ENCODE measurements at places on chromosomes 7 and 10.

GRCh38 chr10:123847686-123848432 lies 43.7 kb downstream of the CPXM2 start:
- no peak for DNase-seq

DNA sequence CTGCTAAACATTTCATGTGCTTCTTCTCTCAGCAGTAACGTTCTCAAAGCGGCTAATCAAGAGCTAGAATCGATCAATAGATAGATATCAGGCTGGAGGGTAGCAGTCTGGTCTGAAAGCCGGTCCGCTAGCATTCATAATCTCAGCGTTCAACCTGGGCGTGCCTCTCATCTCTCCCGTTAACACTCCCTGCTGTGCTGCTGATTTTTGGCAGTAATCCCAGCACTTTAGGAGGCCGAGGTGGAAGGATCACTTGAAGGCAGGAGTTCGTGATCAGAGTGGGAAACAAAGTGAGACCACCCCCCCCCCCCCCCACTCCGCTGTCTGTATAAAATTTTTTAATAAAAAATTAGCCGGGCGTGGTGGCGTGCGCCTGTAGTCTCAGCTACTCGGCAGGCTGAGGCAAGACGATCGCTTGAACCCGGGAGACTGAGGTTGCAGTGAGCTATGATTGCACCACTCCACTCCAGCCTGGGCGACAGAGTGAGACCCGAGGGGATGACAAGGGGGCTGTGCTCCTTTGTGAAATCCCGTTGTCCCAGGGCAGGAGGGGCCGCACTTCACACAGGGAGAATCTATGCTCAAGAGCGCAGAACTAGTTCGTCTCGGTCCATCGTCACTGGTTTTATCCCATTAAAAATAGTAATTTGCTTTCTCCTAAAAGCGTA lies 624 bp upstream of the CEP55 start:
- DNase-seq, result no peak

GRCh38 chr7:155774947-155775346 lies 37.3 kb downstream of the SHH start:
- no peak for DNase-seq

- DNase-seq, result no peak
Observed at GRCh38 chr7:71595176-71595575, 463.2 kb downstream of the GALNT17 start.

DNA sequence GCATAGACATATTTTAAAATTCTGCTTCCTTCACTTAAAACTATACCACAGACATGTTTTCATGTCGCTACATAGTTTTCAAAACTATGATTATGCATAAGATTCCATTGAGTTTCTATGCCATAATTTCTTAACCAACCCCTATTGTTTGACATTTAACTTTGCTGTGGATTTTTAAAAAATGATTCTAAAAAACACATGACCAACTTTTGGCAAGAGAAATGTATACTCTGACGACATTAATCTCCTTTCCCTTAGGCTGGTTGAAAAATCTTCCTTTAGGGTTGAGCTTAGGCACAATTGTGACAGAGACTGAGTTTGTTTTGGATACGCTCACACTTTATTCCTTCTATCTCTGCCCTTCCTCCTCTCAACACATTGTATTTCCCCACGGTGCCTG lies 14.9 kb downstream of the CREB5 start:
- DNase-seq, result no peak

- no peak for DNase-seq
Observed at GRCh38 chr10:102269017-102269416, 23.7 kb downstream of the GBF1 start.

DNA sequence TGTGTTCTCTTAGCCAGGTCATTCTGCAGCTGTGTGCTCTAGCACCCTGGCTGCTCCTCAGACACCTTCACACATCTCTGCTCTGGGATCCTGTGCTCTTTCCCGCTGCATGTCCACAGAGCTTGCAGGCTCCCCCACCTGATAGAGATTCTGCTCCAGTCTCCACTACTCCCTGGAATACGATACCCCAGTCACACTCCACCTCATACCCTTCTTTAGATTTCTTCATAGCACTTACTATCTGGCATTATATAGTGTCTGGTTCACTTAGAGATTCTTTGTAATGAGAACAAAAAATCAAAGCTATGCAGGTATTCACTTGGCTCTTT lies 88.0 kb downstream of the CELF2 start:
- no peak for DNase-seq

- DNase-seq, result no peak
Observed at GRCh38 chr7:79216236-79216635, 237.2 kb downstream of the MAGI2 start.

DNA sequence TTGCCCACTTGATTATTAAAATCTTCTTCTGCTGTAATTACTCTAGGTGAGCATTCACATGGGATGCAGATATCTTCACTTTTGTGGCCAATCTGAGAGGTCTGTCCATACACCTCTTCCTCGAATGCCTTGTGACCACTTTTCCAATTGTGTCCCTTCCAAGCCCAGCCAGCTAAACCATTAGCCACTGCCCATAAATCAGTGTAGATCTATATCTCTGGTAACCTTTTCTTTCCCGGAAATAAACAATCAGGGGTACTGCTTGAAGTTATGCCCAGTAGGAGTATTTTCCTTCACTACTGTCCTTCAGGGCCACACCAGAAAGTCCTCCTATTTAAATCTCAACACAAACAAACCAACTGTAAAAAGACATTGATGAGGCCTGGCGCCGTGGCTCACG lies 104.6 kb upstream of the KCNMA1 start:
- DNase-seq, result no peak

DNA sequence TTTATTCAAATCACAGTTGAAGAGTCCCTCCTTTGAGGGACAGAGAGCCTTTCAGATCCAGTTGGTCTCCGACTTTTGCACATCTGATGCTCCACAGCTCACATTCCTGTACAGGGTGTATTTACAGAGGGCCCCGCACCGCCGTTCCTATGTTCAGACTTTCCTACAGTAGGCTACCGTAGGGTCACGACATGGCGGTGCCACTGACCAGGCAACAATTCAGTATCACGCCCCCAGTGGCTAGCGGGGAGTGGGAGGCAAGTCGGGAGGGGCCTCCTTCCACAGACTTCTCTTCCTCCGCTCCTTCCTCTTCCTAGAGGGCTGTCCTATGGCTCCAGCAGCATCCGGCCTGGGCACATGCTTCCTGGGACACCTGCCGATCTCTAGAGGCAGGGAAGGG lies 40.6 kb upstream of the ENO4 start:
- DNase-seq, result no peak

GRCh38 chr7:116618338-116619128 lies 53.5 kb upstream of the MET start:
- no peak for DNase-seq

- no peak for DNase-seq
Observed at GRCh38 chr7:11667810-11668185, 164.2 kb downstream of the THSD7A start.

- no peak for DNase-seq
Observed at GRCh38 chr7:64874114-64874513, 29.0 kb upstream of the ZNF273 start.

DNA sequence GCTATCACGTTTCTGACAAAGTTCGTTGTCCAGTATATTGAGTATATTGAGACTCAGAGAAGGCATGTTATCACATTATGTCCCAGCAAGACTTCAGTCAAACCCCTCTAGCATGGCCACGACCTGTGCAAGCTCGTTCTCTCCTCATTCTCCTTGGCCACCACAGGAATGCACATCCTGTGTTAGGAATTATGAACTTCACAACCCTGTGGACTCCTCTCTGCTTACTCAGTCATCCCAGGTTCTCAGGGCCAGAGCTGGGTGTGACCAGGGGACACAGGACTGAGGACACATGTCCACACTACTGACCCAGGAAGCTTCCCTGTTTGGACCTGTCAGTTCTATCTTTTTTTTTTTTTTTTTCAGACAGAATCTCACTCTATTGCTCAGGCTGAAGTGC lies 4.4 kb downstream of the SH2D4B start:
- no peak for DNase-seq

GRCh38 chr7:103857435-103857834 lies 132.0 kb downstream of the RELN start:
- DNase-seq, result no peak

DNA sequence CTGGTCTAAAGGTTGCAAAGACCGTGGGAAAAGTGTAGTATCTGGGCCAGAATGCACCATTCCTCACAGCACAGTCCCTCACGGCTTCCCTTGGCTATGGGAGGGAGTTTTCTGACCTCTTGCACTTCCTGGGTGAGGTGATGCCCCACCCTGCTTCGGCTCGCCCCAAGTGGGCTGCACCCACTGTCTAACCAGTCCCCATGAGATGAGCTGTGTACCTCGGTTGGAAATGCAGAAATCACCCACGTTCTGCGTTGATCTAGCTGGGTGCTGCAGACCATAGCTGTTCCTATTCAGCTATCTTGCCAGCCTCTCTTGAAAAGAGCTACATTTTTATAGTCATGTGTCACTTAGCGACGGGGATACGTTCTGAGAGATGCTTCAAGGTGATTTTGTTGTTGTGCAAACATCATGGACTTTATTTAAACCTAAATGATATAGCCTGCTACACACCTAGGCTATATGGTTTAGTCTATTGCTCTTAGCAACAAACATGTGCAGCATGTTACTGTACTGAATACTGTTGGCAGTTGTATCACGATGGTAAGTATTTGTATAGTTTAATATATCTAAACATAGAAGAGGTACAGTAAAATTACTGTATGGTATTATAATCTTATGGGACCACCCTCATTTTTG lies 120.0 kb downstream of the PPP1R9A start:
- DNase-seq, result no peak

DNA sequence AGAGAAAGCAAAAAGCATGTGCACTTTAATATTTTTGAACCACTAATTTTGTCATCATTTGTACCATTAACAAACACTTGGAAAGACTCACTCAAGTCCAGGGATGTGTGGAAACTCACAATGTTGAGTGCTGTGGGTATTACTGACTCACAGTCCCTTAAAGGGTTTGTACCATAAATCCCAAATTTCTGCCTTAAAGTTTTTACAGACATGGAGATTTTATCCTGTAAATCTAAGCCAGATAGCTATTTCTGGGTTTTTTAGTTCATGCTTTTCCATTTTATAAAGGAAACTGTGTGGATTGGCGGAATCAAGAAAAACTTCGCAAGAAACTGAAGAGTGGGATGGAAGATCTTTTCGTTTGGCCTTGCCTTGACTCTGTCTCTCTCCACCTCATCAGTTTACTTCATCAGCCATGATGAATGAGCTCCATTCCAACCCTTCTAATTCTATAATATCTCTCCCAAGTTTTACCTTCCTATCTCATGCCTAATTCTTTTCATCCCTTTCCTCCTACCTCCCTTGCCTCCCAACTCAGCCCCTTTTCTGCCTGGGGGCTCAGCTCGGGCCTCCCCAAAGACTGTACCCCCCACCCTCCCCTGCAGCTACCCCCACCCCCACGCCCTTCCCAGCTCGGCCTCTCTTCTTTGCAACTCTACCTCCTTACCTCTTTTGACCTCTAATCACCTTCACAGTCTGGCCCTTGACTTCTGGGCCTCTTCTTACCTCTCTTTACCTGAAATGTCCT lies 218.5 kb upstream of the MKLN1 start:
- DNase-seq, result no peak

- DNase-seq, result no peak
Observed at GRCh38 chr10:2207246-2207922, 470.1 kb upstream of the ADARB2 start.

- no peak for DNase-seq
Observed at GRCh38 chr7:81308643-81309322, 389.9 kb upstream of the SEMA3C start.

- DNase-seq, result no peak
Observed at GRCh38 chr10:91758303-91759146, 39.7 kb upstream of the TNKS2 start.

GRCh38 chr10:131689016-131689415 lies 211.8 kb upstream of the PPP2R2D start:
- no peak for DNase-seq

GRCh38 chr7:134669845-134670373 lies 23.3 kb downstream of the BPGM start:
- no peak for DNase-seq

- no peak for DNase-seq
Observed at GRCh38 chr7:130272381-130273080, 5.9 kb downstream of the CPA2 start.

GRCh38 chr7:1539882-1540775 lies 9.6 kb downstream of the MAFK start:
- no peak for DNase-seq

DNA sequence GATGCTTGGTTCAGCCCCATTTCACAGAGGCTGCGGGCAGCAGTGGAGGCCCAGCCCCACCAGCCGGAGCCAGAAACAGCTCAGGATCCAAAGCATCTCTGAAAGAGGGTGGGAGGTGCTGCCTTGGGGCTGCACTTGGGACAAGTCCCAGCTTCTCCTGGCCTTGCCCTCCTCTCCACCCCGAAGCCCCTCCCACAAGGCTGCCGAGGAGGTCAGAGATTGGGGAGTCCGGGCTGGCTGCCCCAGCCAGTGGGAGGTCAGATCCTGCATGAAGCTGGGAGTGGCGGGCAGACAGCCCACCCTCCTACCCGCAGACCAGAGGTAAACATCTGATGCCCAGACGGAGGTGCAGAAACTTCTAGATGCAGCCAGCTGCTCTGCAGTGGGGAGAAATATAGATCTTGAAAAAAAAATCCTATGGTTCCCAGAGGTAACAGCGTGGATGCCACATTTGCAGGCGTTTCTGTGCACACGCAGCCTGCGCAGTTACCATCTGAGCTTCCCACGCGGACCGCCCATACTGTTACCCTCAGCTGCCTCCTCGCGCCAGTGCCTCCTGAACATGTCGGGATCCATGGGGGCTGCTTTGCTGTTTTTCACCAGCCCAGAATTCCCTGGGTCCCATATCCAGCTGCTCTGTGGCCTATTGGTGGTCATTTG lies 36.9 kb upstream of the GNA12 start:
- no peak for DNase-seq

- DNase-seq, result peak; percentile 21
Observed at GRCh38 chr10:97791824-97792721, 20.3 kb upstream of the SFRP5 start.

DNA sequence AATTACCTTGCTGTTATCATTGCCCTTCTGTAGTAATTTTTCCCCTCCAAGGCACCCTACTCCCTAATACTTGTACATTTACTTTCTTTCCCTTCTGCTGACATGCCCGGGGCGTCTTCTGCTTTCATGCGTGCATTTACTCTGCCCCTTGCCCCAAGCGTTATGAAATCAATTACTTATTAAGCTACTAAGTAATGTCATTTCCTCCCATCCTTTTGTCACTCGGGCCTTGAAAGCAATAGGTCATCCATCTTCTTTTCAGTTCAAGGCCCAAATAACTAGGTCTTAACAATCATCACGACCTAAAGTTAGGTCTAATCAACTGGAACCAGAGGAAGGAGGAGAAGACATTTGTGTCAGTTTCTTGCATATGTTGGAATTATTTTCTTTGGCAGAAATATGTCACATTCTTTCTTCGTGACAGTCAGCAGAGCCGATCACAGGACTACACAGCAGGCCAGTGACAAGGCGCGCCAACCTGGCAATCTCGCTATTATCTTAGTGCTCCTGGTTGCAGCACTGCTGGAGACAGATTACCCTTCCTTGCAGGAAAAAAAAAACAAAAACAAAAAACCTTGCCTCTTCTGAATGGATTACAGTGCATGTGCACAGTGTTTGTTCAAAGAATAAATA lies 179.2 kb downstream of the RELN start:
- DNase-seq, result no peak

GRCh38 chr10:71526653-71527052 lies 129.9 kb downstream of the CDH23 start:
- no peak for DNase-seq

- DNase-seq, result no peak
Observed at GRCh38 chr7:4682621-4683042, 537 bp downstream of the FOXK1 start.

Measured in smooth muscle cell of the brain vasculature (primary cell).